Pancreas (tissue), 10 donors: ENCODE measurements at places on chromosomes 2 and 18. TPM values are rescaled to one million over a fixed set of nuclear protein-coding genes. Genes with fewer than 3 reads are reported as not detected.

DNA sequence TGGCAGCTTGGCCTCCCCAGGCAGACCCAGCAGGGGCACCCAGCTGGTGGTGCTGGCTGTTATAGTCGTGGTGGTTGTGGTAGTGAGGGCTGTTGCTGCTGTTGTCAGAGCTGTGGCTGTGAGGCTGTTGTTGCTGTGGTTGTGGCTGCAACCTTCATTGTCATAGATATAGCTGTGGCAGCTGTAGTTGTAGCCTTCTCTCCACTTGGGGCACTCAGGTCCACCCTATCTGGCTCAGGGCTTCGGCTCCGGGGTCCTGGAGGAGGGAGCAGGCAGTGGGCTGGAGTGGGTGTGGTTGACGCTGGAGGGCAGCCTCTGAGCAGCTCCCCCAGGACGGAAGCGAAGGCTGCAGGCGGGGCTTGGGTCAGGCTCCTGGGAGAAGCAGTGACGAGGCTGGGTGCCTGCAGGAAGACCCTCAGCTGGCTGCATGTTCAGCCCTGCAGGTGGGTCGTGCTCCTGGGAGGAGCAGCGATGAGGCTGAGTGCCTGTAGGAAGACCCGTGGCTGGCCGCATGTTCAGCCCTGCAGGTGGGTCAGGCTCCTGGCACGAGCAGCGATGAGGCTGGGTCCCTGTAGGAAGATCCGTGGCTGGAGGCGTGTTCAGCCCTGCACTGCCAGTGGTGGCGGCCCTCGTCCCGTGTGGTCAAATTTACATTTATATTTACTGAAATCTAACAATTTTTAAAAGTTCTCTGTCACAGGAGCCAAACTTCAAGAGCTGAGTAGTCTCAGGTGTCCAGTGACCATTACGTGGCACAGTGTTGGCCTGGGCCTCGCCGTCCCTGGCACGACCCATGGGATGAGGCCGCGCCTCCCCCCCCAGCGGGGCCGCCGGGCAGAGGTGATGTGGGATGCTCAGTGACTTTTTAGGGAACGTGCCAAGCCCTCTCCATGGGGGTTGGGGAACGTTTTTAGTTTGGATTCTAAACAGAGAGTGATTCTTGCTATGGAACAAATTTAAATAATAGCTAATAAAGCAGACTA is 79.2 kb upstream of the PXDN start:
- no peak for DNase-seq

The SLC9A4 gene
- 0.41 TPM for total RNA-seq

The ALK gene
- 0.08 TPM for total RNA-seq

The ITGA4 gene
- total RNA-seq, result 4.6 TPM
